Mesenchymal stem cell (in vitro differentiated cells and primary cell): ENCODE measurements at places on chromosomes 6 and 20.

DNA sequence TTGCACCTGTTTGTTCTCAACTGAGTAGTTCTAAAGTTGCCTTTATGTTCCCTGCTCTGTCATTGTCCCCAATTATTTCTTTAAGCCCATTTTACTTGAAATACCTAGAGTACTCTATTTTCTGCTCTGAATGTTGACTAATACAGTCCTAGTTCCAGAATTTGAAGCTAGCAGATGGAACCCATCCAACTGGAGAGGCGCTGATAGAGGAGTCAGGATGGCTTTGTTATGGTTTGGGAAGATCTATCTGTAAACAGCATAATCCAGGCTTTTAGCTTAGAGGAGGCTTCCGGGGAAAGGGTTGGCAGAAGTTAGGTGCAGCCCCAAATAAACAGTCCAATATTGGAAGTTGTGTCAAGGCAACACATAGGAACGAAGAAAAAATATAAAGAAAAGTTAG lies 927.7 kb downstream of the TFAP2A start:
- DNase-seq, result peak; percentile 62

GRCh38 chr6:2875359-2876191 lies 27.5 kb downstream of the SERPINB9 start:
- no peak for DNase-seq

DNA sequence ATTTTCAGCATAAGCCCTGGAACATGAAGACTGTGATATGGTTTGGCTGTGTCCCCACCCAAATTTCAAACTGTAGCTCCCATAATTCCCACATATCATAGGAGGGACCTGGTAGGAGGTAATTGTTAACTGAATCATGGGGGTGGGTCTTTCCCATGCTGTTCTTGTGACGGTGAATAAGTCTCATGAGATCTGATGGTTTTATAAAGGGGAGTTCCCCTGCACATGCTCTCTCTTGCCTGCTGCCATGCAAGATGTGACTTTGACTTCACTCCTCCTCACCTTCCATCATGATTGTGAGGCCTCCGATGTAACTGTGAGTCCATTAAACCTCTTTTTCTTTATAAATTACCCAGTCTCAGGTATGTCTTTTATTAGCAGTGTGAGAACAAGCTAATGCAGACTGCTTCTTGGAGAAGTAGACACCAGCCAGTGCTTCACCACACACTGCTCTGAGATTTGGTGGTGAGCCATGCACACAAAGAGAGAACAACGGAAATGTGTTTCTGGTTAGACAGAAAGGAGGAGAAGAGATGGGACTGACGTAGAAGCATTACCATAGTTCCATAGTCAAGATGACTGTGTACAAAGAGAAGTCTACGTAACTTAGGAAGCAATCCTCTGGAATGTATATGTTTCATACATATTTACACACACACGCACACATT lies 97.8 kb downstream of the BACH2 start:
- no peak for DNase-seq

- peak; percentile 47 for DNase-seq
Measured at GRCh38 chr6:3841711-3842565, 7.2 kb upstream of the FAM50B start.

DNA sequence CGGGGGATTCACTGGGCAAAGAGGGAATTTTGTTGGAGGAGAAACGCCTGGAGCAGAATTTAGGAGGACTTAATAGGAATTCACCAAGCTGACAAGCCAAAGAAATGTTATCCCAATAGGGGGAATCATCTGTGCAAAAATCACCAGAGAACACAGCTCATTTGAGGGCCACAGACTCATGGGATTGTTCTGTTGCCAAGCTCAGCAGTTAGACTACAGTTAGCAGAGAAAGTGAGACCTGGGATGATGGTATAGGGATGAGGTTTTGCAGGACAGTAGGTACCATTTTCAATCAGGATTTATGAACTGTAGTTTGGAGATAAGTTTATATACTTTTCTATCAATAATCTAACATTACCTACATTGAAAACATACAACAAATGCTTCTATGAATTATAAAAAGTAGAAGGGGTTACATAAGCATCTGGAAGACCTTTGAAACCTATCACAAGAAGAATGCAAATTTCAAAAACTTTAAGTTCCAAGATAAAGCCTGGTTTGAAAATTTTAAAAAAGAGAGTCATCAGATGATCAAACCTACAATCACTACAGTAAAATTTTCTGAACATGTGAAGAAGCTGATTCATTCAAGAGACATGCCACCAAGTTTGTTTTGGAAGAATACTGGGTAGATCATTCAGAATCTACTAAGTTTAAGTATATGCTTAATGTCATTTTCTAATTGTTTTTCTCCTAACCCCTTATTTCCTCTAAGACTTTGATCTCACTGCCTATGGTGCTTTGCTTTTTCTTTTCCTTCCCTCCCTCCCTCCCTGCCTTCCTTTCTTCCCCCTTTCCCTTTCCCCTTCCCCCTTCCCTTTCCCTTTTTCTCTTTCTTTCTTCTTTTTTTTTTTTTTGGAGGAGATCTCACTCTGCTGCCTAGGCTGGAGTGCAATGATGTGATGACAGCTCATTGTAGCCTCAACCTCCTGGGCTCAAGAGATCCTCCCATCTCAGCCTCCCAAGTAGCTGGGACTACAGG lies 81.5 kb downstream of the KIF13A start:
- peak; percentile 52 for DNase-seq

GRCh38 chr6:154380741-154381140 lies 24.1 kb upstream of the IPCEF1 start:
- DNase-seq, result no peak

DNA sequence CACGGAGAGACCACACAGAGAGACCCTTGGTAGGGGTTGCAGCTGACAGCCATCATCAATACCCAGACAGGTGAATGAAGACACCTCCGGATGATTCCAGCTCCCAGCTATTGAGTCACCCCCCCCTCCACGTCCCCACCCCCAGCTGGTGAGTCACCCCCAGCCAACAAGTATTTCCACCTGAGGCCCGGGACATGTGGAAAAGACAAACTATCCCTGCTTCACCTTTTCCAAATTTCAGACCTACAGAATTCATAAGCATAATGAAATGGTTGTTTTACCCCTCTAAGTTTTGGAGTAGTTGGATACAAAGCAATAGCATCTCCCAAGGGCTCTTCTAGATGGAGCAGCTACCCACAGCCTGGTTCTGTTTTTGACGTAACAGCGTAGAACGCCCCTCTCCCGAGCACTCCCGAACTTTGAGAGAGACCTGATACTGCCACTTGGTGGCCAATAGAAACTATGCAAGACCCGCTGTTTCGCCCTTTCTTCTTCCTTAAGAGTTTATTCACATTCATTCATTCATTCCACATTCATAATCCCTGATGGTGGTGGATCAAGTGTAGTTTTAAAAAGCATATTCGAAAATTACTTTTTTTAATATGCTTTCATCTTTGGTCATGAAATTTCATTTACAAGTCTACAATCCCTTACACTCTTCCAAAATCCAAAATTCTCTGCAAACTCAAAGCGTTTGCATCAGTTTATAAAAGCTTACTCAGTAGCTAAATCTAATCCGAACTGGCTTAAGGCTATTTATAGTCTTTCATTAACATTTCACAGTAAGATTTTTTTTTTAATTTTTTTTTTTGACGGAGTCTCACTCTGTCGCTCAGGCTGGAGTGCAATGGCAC lies 15.1 kb upstream of the PPP1R16B start:
- DNase-seq, result peak; percentile 9

DNA sequence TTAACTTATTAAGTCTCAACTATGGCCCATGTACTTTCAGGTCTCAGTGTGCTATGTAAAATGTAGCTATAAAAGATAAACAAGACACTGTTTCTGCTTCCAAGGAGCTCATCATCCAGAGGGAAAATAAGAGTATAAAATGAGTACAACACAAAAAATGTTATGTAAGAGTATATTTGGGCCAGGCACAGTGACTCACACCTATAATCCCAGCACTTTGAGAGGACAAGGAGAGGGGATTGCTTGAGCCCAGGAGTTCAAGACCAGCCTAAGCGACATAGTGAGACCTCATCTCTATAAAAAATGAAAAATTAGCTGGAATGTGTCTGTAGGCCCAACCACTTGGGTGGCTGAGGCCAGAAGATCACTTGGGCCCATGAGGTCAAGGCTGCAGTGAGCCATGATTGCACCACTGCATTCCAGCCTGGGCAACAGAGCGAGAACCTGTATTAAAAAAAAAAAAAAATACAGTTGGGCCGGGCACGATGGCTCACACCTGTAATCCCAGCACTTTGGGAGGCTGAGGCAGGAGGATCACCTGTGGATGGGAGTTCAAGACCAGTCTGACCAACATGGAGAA lies 124.0 kb downstream of the EDN1 start:
- DNase-seq, result no peak

DNA sequence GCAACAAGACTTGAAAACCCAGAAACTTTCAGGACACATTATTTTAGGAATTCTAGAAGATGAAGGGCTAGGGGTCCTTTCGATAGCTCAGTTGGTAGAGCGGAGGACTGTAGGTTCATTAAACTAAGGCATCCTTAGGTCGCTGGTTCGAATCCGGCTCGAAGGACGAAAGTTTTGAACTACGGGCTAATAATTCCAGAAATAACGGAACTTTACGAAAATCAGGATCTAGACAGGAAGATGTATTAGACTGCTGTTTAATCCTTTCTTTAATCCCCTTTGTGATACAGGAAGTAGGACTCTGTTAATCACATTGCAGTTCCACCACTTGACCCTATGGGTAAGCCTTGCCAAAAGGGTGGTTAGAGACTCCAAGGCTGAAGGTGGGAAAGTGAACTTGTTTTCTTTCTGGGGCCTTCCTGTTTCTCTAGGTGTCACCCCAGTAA lies 21.2 kb upstream of the ABT1 start:
- no peak for DNase-seq

DNA sequence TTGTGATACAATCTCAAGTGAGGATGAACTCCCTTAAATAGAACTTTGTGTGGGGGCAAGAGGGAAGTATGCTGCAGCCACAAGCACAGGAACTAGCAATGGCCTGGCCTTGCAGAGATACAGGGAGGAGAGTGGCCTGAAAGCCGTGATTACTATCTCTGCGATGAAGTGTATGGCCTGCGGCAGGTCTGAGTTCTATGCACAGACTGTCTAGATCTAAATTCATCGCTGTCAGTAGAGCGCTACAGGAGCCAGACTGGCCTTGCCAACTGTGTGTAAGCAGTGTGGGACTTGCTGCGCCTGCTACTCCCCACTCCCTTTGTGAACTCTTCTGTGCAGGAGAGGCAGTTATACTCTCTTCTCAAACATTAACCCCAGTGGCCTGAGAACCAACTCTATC lies 997.0 kb downstream of the GRIK2 start:
- no peak for DNase-seq

GRCh38 chr6:156778454-156779205 lies 1.5 kb downstream of the ARID1B start:
- DNase-seq, result peak; percentile 46

GRCh38 chr6:39880594-39880993 lies 53.7 kb downstream of the MOCS1 start:
- DNase-seq, result no peak

GRCh38 chr20:51299413-51299812 lies 243.1 kb downstream of the NFATC2 start:
- no peak for DNase-seq

GRCh38 chr6:165800337-165800736 lies 137.3 kb upstream of the PDE10A start:
- DNase-seq, result no peak

DNA sequence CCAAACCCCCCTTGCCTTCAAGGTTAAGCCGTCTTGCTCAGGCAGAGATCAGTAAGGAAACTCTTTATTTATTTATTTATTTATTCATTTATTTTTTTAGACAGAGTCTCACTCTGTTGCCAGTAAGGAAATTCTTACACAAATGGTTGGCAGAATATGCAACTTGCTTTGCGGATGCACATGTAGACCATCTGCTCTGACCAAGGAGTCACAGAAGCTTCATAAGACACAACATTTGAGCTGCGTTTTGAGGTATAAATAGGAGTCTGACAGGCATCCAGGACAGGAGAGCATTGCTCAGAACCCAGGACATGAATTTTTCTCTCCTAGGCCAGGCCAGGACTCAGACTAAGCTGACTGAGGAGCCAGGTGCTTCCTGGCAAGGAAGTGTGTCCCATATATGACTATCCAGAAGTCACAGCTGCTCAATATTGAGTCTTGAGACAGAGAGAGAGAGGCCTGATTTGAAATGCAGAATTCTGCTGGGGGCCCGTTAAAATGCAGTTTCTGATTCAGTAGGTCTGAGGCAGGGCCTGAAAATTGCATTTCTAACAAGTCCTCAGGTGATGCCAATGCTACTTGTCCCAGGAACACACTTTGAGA lies 43.9 kb downstream of the HLA-A start:
- no peak for DNase-seq
